ENCODE measurements at places on chromosomes 11 and 22.

DNA sequence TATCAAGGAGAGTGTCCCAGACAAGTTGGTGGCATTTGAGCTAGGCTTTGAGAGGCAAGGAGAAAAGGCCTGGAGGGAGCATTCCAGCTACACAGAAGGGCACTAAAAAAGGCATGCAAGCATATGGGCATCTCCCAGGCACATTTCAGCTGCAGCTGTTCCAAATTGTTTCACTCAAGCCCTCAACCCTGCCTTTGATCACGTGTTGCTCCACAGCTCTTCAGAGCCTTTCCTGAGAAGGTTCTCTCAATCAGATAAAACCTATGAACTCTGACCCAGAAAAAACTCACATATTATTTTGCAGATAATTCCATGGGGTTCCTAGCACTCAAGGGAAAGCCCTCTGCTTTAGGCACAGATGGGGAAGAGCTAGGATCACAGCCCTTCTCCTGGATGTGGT is 24.4 kb upstream of the HSPA8 start:
- DNase-seq, result no peak

- DNase-seq, result no peak
These were observed 5.0 kb upstream of the PPP6R2 start for GRCh38 chr22:50338042-50338573.

GRCh38 chr11:67584205-67584880 is 731 bp downstream of the GSTP1 start:
- DNase-seq, result no peak

DNA sequence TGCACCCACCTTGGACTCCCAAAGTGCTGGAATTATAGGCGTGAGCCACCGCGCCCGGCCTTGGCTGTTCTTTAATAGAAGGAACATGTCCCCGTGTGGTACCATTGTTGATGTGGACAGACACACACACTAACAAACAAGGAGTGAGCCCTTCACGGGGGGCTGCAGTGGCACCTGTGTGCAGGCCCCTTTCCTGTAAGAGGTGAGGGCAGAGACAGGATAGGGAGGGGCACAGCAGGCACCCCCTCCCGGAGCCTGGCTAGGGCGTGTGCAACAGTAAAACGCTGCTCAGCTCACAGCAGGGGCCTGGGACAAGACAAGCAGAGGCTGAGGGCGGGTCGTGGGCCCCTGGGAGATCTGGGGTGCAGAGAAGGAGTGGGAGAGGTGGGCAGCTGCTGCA is 37.8 kb downstream of the GRIK4 start:
- no peak for DNase-seq

GRCh38 chr11:68812526-68812925 is 29.2 kb downstream of the CPT1A start:
- no peak for DNase-seq

DNA sequence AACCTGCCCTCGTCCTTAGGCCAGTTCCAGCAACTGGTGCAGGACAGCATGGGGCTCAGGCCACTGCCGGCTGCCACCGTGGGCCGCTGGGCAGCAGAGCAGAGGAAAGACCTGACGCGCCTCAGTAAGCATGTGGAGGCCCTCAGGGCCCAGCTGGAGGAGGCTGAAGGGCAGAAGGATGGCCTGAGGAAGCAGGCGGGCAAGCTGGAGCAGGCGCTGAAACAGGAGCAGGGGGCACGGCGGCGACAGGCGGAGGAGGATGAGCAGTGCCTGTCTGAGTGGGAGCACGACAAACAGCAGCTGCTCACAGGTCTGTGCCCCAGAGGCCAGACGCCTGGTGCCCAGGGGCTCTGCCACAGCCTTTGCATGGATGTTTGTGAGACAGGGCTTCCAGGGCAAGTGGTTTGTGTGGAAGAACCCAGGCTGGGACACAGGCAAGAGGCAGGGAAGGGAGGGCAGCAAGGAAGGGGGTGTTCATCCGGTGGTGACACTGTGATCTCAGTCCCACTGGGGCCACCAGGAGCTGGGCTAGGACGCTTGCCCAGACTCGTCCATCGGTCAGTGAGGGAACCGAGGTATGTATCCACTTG is 13.9 kb downstream of the CCDC157 start:
- DNase-seq, result no peak

DNA sequence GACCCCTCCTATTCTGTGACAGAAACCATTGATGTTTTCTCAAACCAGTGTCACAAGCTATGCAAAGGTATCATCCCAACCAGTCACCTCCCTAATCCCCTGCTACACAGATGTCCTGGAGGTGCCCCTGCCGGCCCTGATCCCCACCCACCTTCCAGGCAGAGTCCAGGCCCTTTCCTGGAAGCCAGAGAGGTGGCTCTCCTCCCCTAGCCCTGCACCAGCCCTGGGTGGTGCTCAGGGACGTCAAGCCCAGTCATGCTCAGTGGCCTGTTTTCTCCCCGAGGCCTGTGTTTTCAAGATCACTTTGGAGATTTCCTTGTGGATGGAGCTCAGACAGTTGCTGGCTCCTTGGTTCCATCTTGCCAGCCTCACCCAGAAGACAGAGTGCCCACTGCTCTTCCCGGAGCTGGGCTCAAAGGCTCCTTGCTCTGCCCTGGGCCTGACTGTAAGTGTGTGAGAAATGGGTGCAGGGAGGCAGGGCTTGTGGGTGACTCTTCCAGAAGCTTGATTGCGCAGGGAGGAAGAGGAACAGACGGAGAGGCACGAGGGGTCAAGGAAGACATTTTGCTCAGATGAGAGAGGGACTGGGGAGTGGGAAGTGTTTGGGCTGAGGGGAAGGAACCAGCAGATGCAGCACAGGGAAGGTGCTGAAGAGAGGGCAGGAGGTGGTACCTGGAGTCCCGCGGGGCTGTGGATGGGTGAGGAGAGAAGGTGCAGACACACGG is 11.3 kb downstream of the P2RY6 start:
- no peak for DNase-seq

- no peak for DNase-seq
These were observed 144.6 kb upstream of the RASSF10 start for GRCh38 chr11:12864316-12865156.

DNA sequence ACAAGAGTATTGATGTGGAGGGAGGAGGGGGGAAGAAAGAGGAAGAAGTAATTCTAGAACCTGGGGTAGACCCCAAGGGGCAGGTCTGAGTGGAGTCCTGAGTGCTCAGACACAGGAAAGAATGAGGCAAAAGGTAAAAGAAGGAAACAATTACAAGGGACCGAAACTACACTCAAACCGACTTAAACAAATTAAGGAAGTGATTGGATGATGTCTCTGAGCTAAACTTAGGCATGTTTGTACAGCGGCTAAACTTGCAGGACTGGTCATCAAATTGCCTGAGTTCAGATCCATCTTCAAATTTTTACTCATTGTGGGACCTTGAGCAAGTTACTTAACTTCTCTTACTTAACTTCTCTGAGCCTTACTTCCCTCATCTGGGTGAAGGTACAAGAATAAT is 86.3 kb upstream of the LRRC55 start:
- DNase-seq, result no peak

DNA sequence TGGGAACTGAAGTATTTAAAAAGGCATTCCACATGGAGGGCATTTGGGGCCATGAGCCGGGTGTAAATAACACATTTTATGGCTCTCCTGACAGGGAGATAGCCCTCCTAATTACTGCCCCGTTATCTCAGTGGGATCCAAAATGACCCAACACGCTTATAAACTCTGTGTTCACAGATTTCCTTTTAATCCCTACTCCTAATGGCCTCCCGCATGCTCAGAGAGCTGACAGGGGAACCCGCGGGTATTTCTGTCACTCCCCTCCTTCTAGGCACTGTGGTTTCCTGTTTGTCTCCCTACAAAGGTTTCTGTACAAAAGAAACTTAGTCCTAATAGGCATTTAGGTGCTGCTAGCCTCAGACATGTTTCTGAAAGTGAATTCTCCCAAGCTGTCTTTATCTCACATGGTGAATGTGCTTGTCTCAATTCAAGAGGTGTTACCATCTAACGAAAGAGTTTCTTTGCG is 202.8 kb upstream of the SEZ6L start:
- no peak for DNase-seq

DNA sequence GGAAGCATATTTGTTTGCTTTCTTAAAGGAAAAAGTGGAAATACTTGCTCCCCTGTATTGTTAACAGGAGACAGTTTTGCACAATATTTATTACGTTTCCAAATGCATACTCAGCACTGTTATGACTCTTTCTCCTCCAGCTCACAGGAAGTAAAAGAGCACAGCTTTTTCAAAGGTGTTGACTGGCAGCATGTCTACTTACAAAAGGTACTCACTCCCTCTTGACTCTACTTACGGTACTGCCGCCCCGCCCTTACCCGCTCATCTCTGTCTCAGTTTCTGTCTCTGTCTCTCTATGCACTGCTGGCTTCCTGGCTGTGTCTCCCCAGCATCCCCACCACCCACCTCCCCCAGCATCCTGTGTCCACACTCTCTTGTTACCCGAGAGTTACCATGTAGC is 32.2 kb upstream of the MYO18B start:
- DNase-seq, result no peak

DNA sequence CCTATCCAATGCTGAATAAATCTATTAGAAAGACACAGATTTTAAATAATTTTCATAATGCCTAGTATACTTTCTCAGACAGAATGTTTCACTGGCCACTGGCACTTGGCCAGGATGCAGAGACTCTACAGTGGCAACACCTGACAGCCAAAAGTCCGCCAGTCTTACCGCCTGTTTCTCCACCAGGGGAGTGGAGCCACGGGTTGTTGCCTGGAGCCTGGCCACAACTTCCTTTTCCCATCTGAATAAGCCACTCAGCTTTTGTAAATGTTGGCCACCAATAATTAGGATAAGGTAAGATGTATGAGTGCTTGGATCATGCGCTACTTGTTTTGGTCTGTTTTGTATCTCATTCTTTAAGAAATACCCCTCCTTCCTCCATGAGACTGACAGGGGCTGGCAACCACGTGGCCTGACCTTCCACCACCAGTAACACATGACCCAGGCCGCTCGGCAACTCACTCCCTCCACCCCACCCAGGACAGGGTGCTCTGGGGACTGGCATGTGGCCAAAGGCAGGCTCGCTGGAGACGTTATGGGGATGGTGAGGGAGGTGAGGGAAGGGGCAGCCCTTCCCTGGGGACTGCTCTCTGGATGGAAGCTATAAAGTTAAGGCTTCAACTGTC is 93.0 kb upstream of the BID start:
- no peak for DNase-seq

- no peak for DNase-seq
These were observed 4.4 kb upstream of the MUC5AC start for GRCh38 chr11:1153105-1153950.

DNA sequence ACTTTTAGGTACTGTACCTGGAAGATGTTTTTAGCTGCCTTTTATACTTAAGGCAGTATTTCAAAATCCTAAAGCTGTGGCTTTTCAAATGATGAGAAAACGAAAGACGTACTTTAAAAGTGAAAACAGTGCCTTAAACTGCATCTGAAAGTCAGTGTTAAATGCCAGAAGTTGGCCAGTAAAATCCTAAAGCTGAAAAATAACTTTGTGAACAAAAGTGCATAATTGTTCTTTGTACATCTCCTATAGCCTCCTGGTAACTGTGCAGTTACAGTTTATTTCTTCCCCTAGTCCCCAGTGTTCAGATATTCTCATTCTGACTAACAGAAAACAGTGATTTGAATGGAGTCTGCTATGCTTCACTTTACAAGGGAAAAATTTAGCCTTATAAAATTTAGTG is 6.8 kb downstream of the EED start:
- no peak for DNase-seq

- DNase-seq, result no peak
These were observed 73.5 kb upstream of the WNT7B start for GRCh38 chr22:46050451-46050845.

DNA sequence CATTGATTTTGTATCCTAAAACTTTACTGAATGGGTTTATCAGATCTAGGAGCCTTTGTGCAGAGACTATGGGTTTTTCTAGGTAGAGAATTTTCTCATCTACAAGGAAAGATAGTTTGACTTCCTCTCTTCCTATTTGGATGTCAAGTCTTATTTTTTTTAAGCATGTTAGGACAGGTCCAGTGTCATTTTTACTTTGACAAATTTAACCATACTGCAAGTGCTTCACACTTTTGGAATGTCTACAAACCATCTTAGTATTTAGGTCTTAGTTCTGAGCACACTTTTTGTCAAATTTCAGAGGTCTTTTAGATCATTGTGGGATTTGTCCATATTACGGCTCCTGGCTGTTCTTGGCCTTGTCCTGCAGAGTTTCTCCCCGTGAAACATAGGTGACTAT is 715.2 kb upstream of the RAG2 start:
- DNase-seq, result no peak

GRCh38 chr22:21927174-21927823 is 25.3 kb downstream of the PPM1F start:
- DNase-seq, result no peak

- no peak for DNase-seq
These were observed 30.0 kb upstream of the TCF20 start for GRCh38 chr22:42300259-42301076.

DNA sequence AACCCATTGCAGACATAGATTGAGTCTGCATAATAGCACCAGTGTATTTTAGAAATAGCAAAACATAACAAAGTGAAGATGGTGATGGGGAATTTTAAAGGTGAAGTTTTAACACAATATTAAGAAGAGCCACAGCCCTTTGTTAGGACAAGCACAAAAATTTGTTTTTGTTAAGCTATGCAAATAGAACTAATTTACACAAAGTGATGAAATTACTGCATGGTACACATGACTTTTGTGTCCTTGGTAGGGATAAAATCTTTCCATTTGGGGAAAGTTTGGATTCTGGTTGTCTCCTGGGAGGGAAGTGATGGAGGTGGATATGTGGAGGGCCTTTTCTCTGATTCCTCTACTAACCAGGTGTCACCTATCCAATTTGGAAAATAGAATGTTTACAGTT is 50.4 kb upstream of the MTNR1B start:
- no peak for DNase-seq

DNA sequence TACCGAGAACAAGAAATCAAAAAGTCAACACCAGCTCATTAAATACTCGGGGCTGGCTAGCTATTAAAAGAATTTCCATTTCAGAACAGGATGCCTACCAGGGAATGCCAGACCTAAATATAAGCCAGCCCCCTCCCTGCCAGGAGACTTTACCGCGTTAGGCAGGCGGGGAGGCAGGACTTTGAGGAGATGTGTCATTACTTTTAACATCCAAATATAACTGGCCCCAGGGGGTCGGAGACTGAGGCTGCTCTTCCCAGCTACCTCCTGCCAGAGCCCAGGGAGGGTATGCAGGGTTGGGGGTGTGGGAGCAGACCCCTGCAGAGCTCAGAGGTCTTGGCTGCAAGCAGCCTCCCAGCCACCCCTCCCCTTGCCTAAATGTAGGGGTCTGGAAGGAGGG is 183.5 kb downstream of the DSCAML1 start:
- DNase-seq, result no peak

DNA sequence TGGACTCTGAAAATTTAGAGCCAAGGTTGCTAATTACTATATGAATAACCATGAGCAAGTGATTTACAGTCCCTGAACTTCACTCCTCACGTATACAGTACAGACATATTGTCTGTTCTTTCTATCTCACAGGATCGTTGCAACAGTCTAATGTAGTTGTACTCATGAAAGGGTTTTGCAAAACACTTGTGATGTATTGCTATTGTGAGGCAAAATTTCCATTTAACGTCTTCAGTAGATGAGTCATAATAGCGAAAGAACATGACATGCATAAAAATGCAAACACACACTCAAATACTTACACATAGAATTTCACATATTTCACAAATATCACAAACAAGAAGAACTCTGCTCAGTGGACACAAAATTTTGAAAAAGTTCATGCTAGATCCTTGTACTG is 134.6 kb upstream of the TRPC6 start:
- DNase-seq, result no peak

Data from stimulated activated effector memory CD8-positive, alpha-beta T cell treated with anti-CD3 and anti-CD28 coated beads, Interleukin-12 subunit alpha, Interleukin-12 subunit beta, amount 100 ng/mL, for 72 hours (primary cell).